Natural killer cell (primary cell): ENCODE measurements at places on chromosomes 3 and 15. TPM values are rescaled to one million over a fixed set of nuclear protein-coding genes. Genes with fewer than 3 reads are reported as not detected.

DNA sequence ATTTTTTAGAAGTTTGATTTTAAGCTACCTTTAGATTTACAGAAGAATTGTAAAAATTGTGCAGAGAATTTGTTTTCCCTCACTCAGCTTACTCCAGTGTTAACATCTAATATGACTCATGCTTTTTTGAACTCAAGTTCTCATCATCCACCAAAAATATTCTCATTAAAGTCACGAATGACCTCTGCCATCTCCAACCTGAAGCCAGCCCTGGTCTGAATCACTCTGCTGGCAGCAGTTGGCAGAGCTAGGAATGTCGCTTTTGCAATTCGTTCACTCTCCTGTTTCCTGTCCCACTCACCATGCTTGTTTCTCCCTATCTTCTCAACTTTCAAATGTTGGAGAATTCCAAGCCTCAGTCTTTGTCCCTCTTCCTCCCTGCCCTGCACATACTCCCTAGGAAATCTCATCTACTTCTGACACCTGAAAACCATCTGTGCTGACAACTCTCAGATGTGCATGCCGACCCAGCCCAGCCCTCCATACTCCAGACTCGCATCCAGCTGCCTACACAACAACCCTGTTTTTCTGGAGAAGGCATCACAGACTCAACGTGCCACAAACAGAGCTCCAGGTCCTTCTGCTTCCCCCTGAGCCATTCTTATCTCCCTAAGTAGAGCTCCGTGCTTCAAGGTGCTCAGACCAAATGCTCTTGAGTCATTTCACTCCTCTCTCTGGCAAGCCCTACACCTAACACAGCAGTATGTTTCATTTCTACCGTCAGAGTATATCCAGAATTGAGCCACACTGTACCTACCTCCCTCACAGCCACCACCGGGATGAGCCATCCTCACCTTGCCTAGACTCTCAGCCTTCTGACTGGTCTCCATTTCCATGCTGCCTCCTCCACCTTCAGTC, 24.9 kb downstream of the PRR23E start:
- DNase-seq = no peak

DNA sequence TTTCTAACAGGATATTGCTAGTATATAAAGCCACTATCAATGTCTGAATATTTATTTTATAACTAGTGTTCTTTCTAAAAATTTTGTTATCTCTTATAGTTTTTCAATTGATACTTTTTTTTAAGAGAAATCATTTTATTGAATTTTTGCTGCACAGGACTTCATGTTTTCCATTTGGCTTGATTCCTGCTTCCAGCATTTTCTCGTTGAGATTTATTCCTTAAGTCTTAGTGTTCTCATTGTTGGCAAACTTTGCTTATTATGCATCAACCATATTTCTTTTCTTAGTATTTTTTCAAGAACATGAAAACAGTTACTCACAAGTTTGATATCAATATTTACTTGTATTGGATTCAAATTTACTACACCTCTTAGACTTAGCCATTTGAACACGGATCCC, 113.4 kb downstream of the UNC13C start:
- no peak for DNase-seq

- DNase-seq = no peak
Measured at GRCh38 chr3:155110022-155110421, 29.9 kb downstream of the MME start.

Gene FOXB1
- total RNA-seq = not detected
